Spinal cord (tissue), 10 donors: ENCODE measurements at places on chromosomes 7 and 10. TPM values are rescaled to one million over a fixed set of nuclear protein-coding genes. Genes with fewer than 3 reads are reported as not detected.

FKBP9 gene
- 108 TPM for total RNA-seq

RTKN2 gene
- 9.1 TPM for total RNA-seq

DNA sequence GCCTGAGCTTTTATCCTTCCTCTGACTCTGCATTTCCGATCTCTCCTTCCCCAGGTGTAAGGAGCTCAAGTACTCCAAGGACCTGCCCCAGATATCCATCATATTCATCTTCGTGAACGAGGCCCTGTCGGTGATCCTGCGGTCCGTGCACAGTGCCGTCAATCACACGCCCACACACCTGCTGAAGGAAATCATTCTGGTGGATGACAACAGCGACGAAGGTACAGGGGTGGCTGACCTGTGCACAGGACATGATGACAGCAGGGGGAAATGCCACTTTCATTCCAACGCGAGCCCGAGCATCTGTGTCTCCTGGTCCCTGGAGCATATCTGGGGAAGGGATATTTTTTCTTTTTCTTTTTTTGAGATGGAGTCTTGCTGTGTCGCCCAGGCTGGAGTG, 256.2 kb downstream of the GALNT17 start:
- DNase-seq: no peak

- DNase-seq: peak; percentile 82
Observed at GRCh38 chr7:150368096-150368883, at the start of gene REPIN1. REPIN1 (plus strand) TSS chr7:150368822; CDS start chr7:150369712, 890 bp downstream.

DNA sequence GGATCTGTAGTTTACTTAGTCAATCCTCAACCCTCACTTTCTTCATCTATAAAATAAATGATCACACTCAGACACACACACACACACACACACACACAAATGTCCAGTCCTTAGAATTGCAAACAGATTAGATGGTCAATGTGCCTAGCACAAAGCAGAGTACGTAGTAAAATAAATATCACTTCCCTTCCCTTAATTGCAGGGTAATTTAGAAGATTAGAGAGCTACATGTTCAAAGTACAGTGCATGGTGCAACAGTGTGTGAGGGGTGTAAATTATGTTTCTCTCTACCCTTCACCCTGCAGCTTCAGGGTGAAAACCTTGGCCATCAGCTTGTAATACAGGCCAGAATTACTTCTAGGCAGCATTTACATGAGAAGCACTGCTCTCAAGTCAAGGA, 187.0 kb upstream of the GHITM start:
- DNase-seq: no peak

DNA sequence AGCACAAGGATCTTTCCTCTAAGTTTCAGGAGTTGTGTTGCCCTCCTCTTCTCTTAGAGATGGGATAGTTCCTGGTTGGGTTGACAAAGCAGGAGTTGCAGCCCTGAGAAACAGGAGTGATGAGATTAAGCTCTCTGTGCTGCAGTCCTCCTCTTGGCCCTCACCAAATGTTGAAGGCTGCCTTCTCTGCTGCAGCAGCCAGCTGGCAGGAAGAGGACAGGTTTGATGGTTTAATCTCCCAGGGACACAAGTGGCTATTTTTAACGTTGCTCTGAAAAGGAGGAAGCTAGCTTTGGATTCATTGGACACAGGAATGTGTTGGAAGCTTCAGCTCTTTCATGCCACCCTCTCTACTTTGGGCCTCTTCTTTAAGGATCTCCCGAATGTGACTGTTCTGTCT, 9.4 kb downstream of the STRIP2 start:
- DNase-seq: no peak

GRCh38 chr7:151687523-151688235, 168.0 kb upstream of the RHEB start:
- DNase-seq: no peak

GRCh38 chr7:23315366-23315765, 16.2 kb downstream of the MALSU1 start:
- DNase-seq: no peak
